Fibroblast of upper back skin (primary cell): ENCODE measurements at places on chromosomes 2 and 18.

DNA sequence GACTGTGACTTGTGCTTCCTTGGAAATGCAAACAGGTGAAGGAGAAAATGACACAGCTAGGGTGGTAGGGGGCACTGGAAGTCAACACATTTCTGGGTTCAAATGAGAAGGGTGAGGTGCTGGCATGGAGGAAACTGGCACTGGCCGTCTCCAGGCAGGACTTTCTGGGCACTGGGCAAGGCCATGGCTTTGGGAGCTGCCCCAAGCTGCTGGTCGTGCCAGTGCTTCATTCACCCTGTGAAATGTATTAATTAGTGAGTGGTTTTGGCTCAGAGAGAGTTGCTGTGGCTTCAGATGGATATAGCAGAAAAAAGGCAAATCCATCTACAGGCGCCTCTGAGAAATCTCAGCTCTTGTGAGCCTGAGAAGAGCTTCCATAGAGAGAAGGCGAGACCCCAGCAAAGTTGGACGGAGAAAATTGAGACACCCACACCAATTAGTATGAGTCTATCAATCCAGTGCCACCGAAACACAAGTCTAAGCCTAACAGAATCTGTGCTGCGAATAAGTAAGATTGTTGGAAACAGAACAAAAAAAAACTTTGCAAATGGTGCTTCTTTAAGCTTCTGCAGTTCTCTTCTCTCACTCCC, 202.1 kb upstream of the TNP1 start:
- DNase-seq: no peak

DNA sequence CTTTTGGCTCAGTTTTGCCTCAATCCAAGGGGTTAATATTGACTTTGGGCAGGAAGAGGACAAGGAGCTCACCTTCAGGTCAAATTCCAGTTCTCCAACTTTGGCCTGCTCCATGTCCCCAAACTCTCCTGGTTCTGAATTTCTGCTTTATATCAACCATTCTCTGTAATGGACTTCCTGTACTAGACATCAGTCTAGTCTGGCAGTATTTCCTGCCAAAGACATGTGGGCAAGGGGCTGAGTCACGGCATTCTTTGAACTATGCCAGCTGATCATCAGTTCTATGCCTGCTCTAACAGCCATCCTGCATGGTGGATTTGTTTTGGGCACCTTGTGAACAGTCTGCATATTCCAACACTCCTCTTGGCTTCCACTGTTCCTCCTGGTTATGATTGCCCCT, 199.4 kb downstream of the ZEB2 start:
- peak; percentile 35 for DNase-seq

DNA sequence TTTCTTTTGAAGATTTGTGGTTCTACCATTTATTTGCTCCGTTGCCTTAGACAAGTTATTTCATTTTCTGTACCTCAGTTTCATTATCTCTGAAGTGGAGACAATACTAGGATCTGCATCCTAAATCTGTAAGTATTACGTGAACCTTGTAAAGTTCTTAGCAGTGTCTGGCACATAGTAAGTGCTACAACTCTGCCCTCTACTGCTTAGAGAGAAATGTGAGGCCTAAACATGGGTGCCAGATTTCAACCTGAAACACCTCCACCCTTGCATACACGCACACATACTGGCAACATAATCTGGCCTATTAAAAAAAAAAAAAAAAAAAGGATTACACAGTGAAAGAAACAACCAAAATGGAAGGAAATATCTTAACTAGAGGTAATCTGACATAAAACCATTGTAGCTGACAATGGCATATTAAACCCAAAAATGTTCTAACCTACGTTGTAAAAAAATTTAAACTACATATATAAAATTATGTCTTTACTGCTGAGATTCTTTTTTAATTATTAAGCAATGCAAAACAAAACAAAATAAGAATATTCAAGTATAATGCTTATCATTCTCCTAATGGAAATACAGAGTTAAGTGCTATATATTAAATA, 132.6 kb downstream of the MAP2 start:
- peak; percentile 54 for DNase-seq

DNA sequence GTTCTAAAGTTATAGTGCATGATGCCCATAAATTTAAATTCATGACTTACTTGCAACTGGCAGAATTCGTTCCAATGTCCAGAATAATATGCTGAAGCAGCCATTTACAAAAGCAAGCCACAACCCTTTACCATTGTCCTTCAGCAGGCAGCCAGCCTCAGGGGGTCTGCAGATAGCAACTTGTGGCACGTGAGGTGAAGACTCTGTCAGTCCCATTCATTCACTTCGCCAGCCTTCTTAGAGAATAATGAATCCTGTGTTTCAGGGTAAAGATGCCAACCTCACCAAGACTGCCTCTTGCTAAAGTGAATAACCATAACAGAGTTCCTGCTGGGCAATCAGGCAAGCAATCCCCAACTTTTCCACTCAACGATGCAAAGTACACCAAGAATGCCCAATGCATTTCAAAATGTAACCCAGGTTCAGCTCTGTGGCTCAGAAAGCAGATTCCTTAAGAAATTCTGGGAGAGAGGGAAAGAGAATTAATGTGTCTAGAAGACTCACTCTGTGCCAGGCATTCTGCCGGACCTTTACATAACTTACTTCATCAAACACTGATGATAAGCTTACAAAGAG, 315.4 kb downstream of the NCKAP5 start:
- no peak for DNase-seq
